HFFc6 (cell line): ENCODE measurements at places on chromosomes 5 and 9. TPM values are rescaled to one million over a fixed set of nuclear protein-coding genes. Genes with fewer than 3 reads are reported as not detected.

DNA sequence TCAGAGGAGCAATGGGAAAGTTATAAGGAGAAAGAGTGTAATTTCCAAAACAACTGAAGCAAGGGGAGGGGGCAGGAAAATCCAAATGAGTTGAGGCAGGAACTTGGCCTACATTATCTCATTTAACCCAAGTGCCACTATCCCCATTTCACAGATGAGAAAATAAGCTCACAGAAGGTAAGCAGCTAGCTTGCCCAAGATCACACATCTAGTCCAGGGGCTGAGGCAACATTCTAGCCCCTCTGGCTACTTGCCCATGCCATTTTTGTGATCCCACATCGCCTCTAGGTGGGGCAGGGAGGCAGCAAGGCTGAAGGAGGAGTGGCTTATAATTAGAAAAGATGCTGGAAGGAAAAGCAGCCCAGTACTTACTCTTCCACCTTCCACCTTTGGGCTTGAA is 2.6 kb upstream of the PSIP1 start:
- peaks cover 2% of the 10 kb centered on the region; the same call in 1 of the 2 replicates for H3K27me3 ChIP-seq
- peaks cover 6% of the 10 kb centered on the region; the same call in 1 of the 2 replicates for H3K36me3 ChIP-seq
- DNase-seq = peak; percentile 12
- H3K4me3 ChIP-seq = no peak overlapping the region

- H3K27me3 ChIP-seq = no peaks in the 10 kb centered on the region; the same call in 1 of the 2 replicates
- DNase-seq = no peak
- no peak overlapping the region for H3K27ac ChIP-seq
- no peak overlapping the region for H3K4me3 ChIP-seq
- peaks cover 26% of the 10 kb centered on the region for H3K4me1 ChIP-seq
Observed at GRCh38 chr9:121210536-121210935, 8.9 kb upstream of the RAB14 start.

Gene DENND4C
- total RNA-seq = 17.0 to 19.2 TPM (median 18.6 TPM) in 3 replicates

DNA sequence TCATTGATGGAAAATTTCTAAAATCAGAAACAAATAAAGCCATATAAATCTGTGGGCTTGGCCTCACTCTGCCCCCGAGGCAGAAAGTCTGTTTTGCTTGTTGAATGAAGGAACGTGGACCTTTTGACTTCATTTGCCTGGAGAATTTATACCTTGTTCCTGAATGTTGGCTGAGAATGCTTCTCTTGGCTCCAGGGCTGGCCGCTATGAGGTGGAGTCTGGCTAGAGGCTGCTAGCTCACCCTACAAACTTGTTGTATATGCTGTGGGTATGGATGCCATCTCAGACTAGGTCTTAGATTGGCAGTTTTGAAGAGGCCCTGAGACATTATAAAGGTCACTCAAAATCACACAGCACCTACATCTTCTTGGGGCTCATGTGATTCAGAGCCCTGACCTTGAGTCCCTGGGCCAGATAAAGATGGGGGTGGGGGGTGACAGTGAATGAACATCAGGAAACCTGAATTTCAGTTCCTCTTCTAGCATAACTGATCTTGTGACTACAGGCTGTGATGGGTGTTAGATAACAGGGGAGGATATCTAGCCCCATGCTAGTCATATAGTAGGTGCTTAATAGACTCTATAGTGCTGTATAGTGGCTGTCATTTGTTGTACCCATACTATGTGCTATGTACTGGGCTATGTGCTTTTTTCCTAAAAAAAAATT is 2.8 kb downstream of the GM2A start:
- H3K4me3 ChIP-seq = no peak overlapping the region
- no peaks in the 10 kb centered on the region; the same call in 1 of the 2 replicates for H3K27me3 ChIP-seq
- no peaks in the 10 kb centered on the region; the same call in 1 of the 2 replicates for H3K36me3 ChIP-seq
- no peak for DNase-seq
- no peak overlapping the region for H3K27ac ChIP-seq

Gene TBC1D9B
- 69.8 to 87.6 TPM (median 77.3 TPM) in 3 replicates for total RNA-seq

DNA sequence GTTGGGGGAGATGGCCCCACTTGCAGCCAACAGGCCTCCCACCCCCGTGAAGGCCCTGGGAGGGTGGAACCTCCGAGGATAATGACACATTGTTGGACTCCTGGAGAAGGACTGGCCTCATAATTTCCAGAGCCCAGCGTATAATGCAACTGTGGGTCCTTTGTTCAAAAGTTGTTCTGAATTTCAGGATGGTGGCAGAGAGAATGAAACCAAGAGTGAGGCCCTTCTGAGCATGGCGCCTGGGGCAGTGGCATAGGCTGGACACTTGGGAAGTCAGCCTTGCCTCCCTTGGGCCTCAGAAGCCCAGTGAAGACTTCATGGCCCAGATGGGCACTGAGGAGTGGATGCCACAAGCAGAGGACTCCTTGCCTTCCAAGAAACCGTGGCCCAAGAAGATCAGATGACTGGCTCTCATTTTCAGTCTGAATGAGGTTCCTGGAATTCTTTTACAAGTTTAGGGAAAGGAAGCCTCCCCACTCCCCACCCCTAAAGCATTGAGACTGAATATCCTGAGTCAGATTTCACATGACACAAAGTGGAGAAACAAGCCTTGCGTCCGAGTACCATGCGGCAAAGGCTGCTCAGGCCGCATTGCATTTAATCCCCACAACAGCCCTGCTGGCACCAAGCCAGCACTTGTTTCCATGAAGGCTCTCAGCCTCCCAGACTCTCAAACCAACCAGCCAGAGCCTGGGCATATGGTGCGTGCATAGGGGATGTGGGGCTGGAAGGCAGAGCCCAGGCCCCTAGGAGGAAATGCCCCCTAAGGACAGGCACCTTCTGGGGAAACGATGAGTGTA is 96.7 kb upstream of the SMIM23 start:
- H3K36me3 ChIP-seq = no peaks in the 10 kb centered on the region
- no peak overlapping the region for H3K4me3 ChIP-seq
- H3K4me1 ChIP-seq = no peaks in the 10 kb centered on the region
- H3K27me3 ChIP-seq = peaks cover 18% of the 10 kb centered on the region
- no peak for DNase-seq

Gene CER1
- not detected in 3 replicates for total RNA-seq

DNA sequence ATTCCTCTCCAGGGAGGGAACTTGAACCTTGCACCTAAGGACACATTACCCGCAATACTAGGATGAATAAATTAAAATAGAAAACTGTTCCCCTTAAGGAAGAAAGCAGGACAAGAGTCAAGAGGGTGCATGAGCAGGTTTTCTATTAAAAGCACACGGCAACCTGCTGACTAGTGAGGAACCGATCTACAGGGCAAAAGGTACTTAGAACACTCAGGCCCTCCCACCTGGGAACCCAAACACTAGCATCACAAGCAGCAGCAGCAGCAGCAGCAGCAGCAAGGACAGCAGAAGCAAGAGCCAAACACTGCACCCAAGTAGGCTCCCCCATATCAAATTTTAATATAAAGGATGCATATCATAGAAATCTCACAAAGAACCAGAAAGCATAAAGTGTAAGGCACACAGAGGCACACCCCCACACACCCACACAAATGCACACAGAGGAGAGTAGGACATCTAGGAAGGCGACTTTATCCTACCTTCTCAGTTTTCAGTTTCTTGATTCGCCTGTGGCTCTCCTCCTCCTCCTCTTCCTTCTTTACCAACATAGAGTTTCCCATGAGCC is 2.8 kb downstream of the ZNF608 start:
- 0 out of 2 replicates have a peak, but pooled peaks cover 4% of the 10 kb centered on the region for H3K36me3 ChIP-seq
- peaks cover 28% of the 10 kb centered on the region for H3K4me1 ChIP-seq
- peaks cover 34% of the 10 kb centered on the region for H3K27me3 ChIP-seq
- DNase-seq = no peak
- H3K27ac ChIP-seq = no peak overlapping the region

Gene OR2K2
- not detected in 3 replicates for total RNA-seq

- DNase-seq = no peak
- peaks cover 6% of the 10 kb centered on the region; the same call in 1 of the 2 replicates for H3K36me3 ChIP-seq
- H3K27me3 ChIP-seq = peaks cover 1% of the 10 kb centered on the region; the same call in 1 of the 2 replicates
- H3K27ac ChIP-seq = no peak overlapping the region
- no peak overlapping the region for H3K4me3 ChIP-seq
Observed at GRCh38 chr9:92752812-92753404, 11.7 kb downstream of the BICD2 start.

Gene CDX1
- total RNA-seq = 0.11 TPM in 1 of 3 replicates, not detected in the others

- no peak overlapping the region for H3K4me3 ChIP-seq
- H3K36me3 ChIP-seq = no peaks in the 10 kb centered on the region; the same call in 1 of the 2 replicates
- no peak for DNase-seq
- H3K4me1 ChIP-seq = peaks cover 13% of the 10 kb centered on the region
- no peaks in the 10 kb centered on the region; the same call in 1 of the 2 replicates for H3K27me3 ChIP-seq
- no peak overlapping the region for H3K27ac ChIP-seq
Observed at GRCh38 chr9:83323148-83323547, 215.1 kb downstream of the FRMD3 start.

Gene LHX3
- total RNA-seq = not detected in 3 replicates

Gene PCDHA4
- 0.05 TPM in 1 of 3 replicates, not detected in the others for total RNA-seq

GRCh38 chr5:95963650-95964410 is 2.2 kb upstream of the ELL2 start:
- H3K36me3 ChIP-seq = peaks cover 26% of the 10 kb centered on the region
- H3K4me1 ChIP-seq = peaks cover 21% of the 10 kb centered on the region
- H3K27me3 ChIP-seq = peaks cover 8% of the 10 kb centered on the region

Gene SV2C
- total RNA-seq = not detected in 3 replicates

DNA sequence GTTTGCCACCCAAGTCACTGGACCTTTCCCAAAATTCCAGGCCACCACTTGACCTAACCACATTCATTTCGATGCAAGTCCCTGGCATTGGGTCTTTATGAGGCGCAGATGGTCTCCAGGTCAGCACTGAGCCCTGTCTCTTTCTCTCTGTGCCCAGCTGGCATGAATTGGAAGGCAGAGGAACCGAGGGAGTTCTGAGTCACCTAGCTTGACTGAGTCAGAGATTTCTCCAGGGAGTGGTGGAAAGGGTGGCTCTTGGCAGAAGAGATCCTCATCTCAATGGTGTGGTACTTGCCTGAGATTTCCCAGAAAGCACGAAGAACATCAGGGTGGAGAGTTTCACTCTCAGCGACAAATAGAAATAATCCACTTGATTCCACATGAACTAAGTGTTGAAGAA is 43.8 kb downstream of the WDR36 start:
- peak; percentile 57 for DNase-seq

Gene NOXA1
- total RNA-seq = 0.20 and 0.78 TPM in 2 replicates

DNA sequence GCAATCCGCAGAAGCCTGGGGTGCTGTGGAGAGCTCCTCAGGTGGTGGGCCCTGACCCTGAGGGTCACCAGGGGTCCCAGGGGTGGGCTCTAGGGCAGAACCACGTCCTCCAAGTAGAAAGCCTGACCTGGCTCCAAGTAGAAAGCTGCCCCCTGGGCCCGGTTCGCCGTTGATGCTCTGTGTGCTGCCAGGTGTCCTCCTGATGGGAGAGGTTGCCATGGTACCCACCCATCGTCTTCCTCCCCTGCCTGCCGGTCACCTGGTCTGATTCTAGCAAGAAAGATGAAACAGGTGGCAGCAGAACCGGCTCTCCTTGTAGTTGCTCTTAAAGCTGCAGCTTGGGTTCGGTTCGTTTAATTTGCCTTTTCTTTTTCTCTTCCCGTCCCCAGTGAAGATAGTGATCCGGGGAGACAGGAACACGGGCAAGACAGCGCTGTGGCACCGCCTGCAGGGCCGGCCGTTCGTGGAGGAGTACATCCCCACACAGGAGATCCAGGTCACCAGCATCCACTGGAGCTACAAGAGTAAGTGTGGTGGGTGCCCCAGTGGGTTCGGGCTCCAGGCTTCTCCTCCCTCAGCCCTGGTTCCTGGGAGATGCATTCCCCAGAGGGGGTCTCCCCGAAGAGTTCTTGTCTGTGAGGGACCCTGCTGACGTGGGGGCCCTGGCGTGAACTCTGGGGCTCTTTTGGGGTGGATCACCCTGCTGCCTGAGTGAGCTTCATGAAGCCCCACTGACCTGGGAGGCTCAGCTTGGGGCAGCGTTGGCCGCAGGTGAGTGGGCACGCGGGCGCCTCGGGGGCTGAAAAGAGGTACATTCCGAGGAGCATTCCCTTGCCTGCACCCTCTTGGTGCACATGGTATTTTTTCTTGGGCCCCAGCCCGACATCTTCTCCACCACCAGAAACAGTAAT is 15.6 kb downstream of the RABL6 start:
- H3K36me3 ChIP-seq = peaks cover 7% of the 10 kb centered on the region; the same call in 1 of the 2 replicates
- no peak overlapping the region for H3K27ac ChIP-seq
- peaks cover 8% of the 10 kb centered on the region for H3K4me1 ChIP-seq
- H3K4me3 ChIP-seq = no peak overlapping the region
- DNase-seq = no peak
- H3K27me3 ChIP-seq = no peaks in the 10 kb centered on the region; the same call in 1 of the 2 replicates

DNA sequence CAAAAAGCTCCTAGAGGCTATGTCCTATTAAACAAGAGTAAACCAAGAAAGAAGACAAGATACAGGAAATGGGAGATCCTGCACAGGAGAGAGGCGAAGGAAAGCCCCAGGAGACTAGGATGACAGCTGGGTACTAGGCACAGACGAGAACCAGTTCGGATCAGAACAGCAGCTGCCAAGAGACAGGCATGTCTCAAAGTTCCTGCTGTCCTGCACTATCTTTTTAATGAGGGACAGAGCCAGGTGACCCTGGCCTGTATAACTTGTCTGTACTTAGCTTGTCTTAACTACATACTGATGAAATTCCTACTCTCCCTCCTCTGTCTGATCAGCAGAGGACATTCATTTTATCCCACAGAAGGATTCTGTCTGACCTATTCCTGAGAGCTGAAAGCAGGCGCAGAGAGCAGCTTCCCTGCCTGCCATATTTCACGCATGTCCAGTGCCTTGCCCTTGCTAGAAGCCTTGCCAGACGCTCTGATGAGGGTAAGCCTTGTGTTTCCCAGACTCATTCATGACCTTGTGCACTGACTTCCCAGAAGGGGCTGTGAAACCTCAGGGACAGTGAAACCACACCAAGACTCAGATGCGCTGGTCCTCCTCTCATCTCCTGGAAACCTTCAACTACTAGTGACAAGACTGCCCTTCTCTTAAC is 24.7 kb downstream of the TSC1 start:
- H3K36me3 ChIP-seq = peaks cover 32% of the 10 kb centered on the region
- H3K4me1 ChIP-seq = no peaks in the 10 kb centered on the region
- no peak overlapping the region for H3K27ac ChIP-seq
- no peak overlapping the region for H3K4me3 ChIP-seq

Gene GABRA1
- total RNA-seq = not detected in 3 replicates

- peak; percentile 13 for DNase-seq
- peak overlapping the region; percentile 89 for H3K4me3 ChIP-seq
- peaks cover 4% of the 10 kb centered on the region; the same call in 1 of the 2 replicates for H3K36me3 ChIP-seq
- H3K4me1 ChIP-seq = peaks cover 43% of the 10 kb centered on the region
Observed at GRCh38 chr5:131262953-131263541, 806 bp upstream of the CDC42SE2 start.

Gene NRARP
- total RNA-seq = 0.17 to 0.44 TPM in 2 of 3 replicates, not detected in the other

DNA sequence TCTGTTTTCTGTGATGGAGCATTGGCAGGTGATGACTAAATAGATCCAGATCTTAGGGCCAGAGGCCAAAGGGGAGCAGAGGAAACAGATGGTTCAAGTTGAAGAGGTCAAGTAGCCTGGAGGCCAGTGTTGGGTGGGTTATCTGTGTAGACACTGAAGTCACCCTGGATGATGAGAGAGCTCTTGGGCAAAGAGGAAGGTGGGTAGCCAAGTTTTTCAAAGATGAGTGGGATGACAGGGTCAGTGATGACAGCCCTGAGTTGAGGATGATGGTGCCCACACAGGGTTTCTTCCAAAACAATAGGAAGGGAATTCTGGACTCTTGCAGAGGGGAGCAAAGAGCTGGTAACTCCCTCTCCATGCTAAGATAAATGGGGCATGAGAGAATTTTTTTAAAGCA is 76.6 kb downstream of the CD180 start:
- no peaks in the 10 kb centered on the region for H3K36me3 ChIP-seq
- no peaks in the 10 kb centered on the region for H3K27me3 ChIP-seq
- H3K27ac ChIP-seq = no peak overlapping the region
- H3K4me3 ChIP-seq = no peak overlapping the region
- no peaks in the 10 kb centered on the region for H3K4me1 ChIP-seq
